SJSA1 (cell line): ENCODE measurements at places on chromosomes 16 and 17. TPM values are rescaled to one million over a fixed set of nuclear protein-coding genes. Genes with fewer than 3 reads are reported as not detected.
A peak's percentile ranks its signal among the peaks of the same experiment; 100 is the strongest.

RGS11 gene
- not detected in 2 replicates for total RNA-seq

CDR2L gene
- total RNA-seq, result 9.6 and 14.7 TPM in 2 replicates

DNA sequence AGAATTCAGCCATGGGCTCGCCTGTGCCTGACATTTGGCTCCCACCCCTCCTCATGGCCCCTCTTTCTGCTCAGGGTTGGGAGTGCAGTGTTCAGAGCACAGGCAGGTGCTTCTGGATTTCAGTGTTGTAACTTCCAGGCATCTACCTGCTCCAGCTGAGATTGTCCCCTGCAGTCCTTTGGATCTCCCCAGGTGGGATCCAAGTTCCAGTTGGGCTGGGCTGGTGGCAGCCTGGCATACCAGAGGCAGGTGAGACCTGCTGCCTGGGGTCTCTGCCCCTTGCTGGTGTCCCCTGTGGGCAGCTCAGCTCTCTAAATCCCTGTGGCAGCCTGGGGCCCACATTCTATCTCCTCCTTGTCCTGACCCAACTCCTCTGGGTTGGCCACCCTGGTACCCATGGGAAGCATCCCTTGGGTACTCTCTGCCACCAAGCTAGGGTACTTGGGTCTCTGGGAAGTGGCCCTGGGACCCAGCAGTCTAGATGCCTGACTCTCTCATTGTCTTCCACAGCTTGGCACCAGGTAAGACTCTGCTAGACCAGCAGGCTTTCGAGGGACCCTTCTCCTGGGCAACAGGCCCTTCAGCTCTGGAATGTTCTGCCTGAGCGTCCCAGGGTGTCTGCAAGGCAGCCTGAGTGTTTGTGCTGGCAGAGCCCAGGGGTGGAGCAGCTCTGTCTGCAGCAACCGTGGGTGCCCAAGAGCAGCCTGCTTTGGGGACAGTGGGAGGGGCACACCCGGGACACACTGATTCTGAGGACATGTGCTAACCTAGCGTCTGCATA lies 42.5 kb downstream of the DNAH17 start:
- DNase-seq, result no peak

ABCC12 gene
- total RNA-seq, result 0.03 TPM in 1 of 2 replicates, not detected in the other

ATP2A3 gene
- 0.06 and 0.89 TPM in 2 replicates for total RNA-seq

GRCh38 chr16:59039066-59039720 lies 305.1 kb upstream of the GOT2 start:
- DNase-seq, result no peak

DNA sequence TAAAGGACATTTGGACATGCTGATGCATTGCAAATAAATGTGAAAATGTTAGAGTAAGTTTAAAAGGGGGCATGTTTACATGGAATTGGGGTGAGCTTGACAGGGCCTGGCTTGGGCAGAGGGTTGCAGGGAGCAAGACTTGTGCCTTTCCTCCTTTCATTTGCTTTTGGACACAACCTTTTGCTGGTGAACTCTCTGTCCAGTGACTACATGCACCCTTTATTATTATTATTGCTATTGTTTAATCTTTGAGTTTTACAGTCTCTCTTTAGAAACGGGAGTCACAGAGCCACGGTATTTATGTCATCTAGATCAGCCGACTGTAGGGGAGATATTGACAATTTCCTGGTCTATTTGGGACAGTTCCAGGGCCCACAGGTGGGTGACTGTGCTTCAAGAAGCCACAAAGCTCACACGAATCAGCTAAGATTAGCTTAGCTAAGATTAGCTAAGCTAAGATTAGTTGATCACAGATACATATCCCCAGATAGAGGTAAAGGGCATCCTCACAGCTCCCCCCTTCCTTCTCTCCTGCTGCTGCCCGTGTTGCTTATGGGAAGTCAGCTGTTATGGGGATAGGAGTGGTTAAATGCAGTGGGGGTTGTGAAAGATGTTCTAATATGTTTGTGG lies 28.9 kb upstream of the ETV4 start:
- DNase-seq, result no peak

DNA sequence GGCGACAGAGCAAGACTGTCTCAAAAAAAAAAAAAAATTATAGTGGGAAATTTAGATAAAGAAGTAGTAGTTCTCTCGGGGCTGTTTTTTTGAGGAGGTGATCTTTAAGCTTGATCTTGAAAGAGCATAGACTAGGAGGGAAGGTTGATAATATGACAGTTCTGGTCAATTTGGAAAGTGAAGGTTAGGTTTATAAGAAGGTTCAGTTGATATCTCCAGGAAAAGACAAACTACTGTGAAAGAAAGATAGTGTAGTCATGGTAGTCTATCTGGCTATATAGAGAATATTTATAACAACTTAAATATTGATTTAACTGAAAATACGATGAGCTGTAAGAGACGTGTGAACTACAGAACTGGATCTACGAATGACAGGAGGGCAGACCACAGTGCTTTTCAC lies 3.1 kb downstream of the ATF7IP2 start:
- no peak for DNase-seq

NUP88 gene
- total RNA-seq, result 111 and 146 TPM in 2 replicates

DNA sequence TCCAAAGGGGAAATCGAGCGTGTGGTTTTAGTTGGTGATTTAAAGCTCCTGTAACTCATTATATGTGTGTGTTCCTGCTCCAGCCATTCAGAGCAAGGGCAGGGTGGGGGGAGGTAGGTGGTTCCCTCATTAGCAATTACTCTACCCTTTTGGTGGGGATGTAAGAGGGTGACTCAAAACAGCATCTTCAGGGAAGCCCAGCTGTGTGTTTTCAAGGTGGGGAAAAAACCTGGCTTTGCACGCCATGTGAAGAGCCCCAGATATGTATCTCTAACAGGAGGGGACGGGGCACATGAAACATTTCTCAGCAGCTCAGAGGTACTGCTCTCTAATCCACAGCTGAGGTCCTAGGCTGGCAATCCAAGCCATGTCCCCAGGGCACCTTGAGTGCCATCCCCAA lies 241.3 kb upstream of the ZFHX3 start:
- DNase-seq, result no peak

- DNase-seq, result peak; percentile 18
Observed at GRCh38 chr16:78421181-78421708, 321.8 kb downstream of the WWOX start.
